Kidney (tissue), 22 donors: ENCODE measurements at places on chromosomes 5 and 9. TPM values are rescaled to one million over a fixed set of nuclear protein-coding genes. Genes with fewer than 3 reads are reported as not detected.

- no peak for DNase-seq
Measured at GRCh38 chr5:32061236-32061635, 112.9 kb downstream of the GOLPH3 start.

DNA sequence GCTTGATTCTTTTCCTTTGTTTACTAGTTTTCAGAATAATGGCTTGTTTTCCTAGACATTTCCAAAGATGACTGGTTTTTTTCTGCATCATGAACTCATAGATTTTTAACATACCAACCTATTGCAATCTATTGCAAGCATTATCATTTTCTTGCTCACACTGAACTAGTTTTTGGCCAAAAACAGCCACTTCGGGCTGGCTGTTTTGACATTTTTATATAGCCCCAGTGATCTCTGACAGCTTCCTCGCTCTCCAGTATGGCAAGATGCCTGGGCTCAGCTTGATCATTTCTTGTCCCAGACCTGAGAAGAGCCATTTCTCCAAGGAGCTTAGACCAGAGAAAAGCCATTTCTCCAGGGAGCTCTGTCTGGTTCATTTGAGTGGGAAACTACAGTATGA, 94.3 kb upstream of the MAMDC2 start:
- DNase-seq = peak; percentile 55

- no peak for DNase-seq
Measured at GRCh38 chr5:96090215-96090614, 128.6 kb upstream of the ELL2 start.

DNA sequence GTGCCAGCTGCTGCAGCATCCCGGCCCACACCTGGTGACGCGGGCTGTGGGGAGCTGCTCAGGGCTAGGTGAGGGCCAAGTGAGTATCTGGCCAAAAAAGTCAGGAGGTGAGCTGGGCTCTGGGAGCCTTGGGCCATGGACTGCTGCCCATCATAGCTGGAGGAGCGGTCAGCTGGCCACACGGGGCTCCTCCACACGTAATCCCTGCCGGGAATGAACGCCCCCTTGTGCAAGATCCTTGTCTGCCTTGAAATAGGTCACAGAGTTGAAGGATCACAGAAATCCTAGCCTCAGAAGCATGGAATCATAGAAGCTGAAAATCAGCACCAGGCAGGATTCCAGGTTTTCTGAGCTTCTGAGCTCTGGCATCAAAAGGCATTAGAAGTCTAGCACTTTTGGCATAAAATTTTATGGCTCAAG, 16.8 kb upstream of the COL27A1 start:
- no peak for DNase-seq

DNA sequence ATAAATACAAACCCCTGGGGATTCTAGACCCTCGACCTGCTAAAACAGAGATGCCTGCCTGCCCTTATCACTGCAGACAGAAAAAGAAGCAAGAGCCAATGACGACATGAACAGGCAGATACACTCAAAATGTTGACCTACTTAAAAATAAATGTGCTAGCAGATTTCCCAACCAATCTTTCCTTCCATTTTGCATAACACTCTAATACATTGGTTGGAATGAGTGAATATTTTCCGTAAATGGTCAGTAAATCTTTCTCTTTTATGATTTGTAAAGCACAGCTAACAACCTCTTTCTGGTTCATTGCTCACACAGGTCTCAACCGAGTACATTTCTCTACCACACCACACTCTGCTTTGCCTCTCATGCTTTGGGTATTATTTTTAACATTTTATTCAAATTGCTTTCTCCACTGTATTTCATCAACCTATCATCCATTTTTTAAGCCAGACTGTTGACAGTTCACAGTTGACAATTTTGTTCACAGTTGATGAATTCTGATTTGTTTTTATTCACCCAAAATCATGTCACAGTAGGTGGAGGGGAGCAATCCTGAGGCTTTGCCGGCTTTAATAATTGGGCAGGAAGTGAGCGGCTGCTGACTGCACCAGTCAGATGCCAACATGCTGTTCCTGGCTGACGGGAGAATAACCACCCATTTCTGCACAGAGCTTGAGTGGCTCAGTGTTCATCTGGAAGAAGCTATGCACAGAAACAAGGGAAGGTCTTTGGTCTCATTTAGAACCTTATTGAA, 426.6 kb downstream of the SPOCK1 start:
- no peak for DNase-seq

DNA sequence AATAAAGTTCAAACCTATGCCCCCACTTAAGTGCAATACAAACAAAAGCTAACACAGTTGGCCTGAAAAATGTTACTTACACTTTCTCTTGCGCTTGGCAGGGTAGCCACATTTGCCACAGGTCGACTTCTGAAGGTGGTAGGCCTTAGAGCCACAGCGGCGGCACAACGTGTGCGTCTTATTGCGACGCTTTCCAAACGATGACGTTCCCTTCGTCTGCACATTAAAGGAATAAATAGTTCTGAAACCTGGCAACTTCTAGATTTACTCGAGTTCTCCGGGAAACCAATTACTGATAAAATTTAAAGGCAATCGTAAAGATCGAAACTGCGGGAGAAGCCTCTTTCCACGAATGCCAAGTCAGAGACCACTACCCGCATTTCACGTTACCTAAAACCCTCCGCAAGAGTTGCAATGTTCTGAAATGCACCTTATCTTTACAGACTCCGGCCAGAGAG, 602 bp downstream of the RPL37 start:
- no peak for DNase-seq

DNA sequence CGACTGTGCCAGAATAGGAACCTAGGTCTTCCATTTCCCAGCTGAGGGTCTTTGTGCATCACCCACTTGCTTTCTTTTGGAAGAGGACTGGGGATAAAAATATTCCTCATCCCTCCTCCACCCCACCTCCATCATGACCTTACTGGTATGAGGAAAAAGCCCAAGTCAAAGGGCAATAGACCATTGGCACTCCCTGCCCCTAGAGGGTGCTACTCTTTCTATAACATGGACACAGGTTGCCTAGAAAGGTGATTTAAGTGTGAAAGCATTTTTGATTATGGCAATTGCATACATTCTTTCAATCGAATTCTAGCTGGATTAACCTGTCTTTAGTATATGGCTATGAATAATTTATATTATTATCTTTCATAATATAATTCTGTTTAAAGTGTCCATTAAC, 22.8 kb upstream of the ZNF618 start:
- no peak for DNase-seq

SLCO6A1 gene
- not detected for polyA plus RNA-seq

SIT1 gene
- polyA plus RNA-seq = 0.32 TPM

DNA sequence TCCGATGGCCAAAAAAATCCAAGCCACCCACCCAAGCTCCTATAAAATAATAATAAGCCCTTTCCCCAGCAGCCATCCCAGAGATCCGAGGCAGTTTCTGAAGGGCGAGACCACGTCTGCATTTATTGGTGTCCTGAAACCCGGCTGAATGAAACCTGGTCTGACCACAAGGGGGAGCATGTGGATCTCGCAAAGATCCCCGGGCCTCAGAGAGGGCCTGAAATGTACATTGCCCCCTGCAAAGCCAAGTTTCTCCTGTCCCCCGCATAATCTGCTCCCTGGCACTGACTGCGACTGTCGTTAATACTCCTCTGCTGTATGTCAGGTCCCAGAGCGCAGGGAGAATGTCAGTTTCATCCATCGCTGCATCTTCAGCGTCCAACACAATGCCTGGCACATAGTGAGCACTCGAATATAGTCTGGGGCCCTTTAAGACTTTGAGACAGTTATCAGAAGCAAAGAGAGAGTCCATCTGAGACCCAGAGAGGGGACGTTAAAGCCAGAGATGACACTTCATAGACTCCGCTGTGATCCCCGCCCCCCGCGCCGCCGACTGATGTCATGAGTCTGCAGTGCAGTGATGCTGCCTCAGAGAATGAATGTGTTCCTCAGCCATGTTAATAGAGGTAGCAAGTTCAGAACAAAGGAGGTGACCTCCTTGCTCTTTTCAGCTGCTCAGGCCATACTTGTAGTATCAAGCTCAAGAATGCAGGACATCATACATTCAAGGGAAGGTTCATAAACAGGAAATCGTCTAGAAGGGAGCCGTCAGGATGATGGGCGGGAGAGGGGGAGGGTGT, 74.5 kb upstream of the BARHL1 start:
- DNase-seq = peak; percentile 87

DNA sequence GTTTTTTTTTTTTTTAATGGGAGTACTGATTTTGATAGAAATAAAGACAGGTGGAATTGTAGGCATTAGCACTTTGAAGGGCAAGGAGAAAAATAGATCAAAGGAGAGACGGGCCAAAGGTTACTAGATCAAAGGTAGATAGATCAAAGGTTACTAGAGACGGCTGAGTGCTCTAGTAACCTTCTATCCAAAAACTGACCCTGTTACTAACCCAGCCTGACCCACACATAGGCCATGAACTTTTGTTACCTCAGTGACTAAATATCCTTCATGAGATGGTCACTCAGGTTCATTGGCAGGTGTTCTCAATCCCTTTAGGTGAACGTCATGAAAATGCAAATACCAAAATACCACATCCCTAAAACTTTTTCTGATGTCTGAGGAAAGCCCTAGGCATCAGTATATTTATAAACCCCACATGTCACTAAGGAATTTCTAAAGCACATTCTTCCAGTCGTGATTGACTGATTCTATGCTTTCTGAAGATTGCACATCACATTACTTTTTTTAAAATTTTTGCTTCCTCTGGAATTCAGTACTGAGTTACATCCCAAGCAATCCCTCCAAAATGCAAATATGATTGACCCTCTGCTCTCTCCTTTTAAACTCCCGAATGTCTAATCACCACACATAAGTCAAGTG, 772.7 kb downstream of the BRINP1 start:
- DNase-seq = no peak

DNA sequence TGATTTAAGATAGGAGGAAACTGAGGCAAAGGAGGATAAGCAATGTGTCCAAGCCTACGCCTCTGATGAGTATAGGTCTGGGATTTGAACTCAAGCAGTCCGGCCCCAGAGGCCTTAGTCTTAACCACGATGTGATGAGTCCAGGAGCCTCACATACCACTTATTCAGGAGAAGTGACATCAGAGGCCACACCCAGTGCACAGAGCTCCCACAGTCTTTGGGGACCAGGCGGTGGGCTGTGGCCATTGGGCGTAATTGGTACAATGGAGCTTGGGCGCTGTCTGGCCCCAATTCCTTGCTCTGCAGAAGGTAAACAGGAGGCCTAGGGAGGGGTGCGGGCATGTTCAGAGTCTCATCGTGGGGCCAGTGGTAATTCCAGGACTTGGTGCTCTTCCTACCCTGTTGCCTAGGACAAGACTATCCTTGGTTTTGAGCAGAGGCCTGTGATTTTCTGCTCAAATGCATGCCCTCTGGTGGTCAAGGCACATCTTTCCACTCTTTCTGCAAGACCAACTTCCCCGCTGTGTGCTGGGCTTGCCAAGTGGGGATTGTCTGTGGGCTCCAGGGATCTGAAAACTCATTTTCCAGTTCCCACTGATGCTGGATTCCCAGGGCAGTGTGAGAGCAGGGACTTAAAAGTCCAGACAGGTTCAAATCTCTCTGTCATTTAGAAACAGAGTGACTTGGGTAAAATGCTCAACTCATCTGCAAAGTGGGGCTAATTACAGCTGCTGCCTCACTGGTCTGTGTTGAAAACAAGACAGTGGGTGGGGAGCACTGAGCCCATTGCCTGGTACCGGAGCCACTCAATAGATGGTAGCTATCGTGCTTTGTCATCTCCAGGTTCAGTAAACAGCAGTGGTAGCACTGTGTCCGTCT, 15.8 kb downstream of the NDST1 start:
- DNase-seq = peak; percentile 50

DNA sequence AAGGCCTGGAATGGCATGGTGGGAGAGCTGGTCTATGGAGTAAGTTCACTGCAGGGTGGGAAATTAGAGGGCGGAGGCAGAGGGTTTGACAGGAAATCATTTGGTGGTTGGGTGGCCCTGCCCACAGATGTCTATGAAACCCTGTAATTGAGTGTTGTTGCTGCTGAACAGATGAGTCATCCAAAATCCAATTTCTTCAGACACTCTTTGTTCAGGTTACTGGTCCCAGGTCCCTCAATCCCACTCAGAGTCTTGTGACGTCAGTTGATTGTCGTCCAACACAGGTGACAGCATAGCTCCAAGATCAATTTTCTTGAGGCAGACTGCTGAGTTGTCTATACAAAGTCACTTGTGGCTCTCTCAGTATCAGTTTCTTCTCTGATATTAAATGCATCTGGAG, 208.6 kb downstream of the GRIA1 start:
- no peak for DNase-seq

MAP1B gene
- polyA plus RNA-seq = 3.6 TPM

- DNase-seq = no peak
Measured at GRCh38 chr5:167614294-167615021, 677.0 kb upstream of the WWC1 start.

- DNase-seq = no peak
Measured at GRCh38 chr5:74242516-74242915, 398.0 kb downstream of the ENC1 start.

DNA sequence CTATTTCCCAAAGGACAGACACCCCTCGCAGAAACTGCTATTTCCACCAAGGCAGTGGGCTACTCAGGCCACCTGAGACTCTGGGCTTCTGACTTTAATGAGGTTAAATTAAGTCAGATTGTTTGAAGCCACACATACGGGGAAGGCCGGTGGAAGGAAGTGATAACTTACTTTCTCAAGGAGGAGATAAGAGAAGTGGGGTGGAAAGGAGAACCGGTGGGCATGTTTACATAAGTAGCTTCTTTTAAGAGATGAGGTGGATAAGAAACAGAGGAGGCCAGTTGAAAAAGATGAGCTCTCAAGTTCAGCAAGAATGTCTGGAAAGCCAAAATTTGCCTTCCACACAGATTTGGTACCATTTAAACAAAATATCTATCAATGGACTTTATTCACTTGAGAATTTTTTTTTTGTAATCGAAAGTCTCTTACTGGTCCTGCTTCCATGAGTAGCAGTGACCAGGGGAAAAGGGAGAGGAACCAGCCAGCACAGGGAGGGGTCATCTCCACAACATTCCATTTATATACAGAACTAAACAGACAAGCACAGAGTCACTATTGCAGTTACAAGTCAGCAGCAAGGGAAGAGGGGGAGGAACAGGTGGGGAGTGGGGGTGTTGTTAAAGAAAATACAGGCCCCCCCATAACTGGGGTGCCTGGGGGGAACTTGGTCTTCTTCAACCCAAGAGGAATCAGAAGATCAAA, 20.0 kb downstream of the CCDC125 start:
- no peak for DNase-seq

TTC23L gene
- polyA plus RNA-seq = 0.39 TPM

WNT8A gene
- polyA plus RNA-seq = not detected

PTPRD gene
- 6.4 TPM for polyA plus RNA-seq

LRRC19 gene
- 17.6 TPM for polyA plus RNA-seq

DNA sequence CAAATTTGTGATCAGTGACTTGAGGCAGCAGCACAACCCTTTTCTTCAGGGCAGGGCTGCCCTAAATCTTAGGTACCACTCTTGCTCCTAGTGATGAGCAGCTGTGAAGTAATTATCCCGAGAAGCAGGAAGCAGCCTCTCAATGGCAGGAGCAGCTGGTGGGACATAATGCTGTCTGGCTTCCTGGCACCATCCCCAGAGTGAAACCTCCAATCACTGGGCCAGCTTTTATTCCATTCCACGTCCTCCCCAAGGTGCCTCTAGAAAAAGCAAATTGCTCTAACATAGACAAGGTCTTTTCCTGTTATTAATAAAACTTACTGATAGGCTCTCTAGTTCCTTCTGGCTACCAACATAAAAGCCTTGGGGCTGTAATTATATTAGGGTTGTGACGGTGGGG, 154.0 kb downstream of the FRMD3 start:
- no peak for DNase-seq

NOXA1 gene
- 19.1 TPM for polyA plus RNA-seq

GRCh38 chr9:35951736-35952135, 6.2 kb downstream of the OR2S2 start:
- DNase-seq = no peak

GRCh38 chr9:88270413-88270812, 117.8 kb upstream of the SPIN1 start:
- no peak for DNase-seq

GRCh38 chr5:176736931-176737745, 73.2 kb upstream of the UNC5A start:
- DNase-seq = peak; percentile 75

KIAA0825 gene
- 0.80 TPM for polyA plus RNA-seq
